ENCODE measurements at places on chromosomes 6 and 20.

DNA sequence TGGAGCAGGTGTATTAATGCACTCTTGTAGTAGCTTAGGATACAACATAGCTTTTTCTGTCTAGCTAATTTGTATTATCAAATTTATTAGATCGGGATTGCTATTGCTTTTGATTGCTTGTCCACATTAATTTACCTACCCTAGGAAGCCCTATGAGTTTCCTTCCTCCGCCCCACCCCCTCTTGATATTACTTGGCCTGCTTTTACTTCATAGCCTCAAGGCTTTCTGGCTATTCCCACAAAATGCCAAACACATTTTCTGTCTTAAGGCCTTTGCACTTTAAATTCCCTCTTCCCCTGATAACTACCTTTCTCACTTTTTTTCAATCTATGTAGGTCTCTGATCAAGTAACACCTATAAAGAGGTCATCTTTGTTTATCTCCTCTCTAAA lies 99.1 kb upstream of the PRSS16 start:
- H3K36me3 ChIP-seq, result no peaks in the 10 kb centered on the region
- peak overlapping the region; percentile 31 for H3K27ac ChIP-seq
- H3K4me1 ChIP-seq, result peaks cover 12% of the 10 kb centered on the region

DNA sequence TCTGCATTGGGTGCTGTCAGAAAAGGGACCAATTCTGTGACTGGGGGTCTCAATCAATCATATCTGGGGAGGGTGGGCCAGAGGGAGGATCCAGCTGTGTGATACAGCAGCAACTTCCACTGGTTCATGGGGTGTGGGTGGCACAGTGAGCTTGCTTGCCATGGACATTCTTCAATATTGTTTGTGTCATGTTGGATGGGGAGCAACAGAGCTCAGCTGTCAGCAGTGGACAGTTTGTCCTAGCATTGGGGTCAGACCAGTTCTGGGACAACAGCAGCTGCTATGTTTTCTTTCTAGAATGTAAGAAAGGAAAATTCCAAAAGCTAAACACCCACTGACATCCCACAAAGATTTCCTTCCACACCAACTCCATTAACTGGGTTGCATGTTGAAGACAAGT lies 221.9 kb upstream of the CDH4 start:
- peaks cover 18% of the 10 kb centered on the region for H3K27me3 ChIP-seq
- no peaks in the 10 kb centered on the region for H3K4me1 ChIP-seq
- no peak overlapping the region for H3K4me3 ChIP-seq
- H3K27ac ChIP-seq, result no peak overlapping the region
- H3K36me3 ChIP-seq, result no peaks in the 10 kb centered on the region
- no peak for DNase-seq

GRCh38 chr20:10951216-10951615 lies 277.4 kb upstream of the JAG1 start:
- peaks cover 4% of the 10 kb centered on the region for H3K27me3 ChIP-seq
- H3K4me1 ChIP-seq, result peaks cover 30% of the 10 kb centered on the region
- DNase-seq, result no peak
- no peaks in the 10 kb centered on the region for H3K36me3 ChIP-seq
- no peak overlapping the region for H3K27ac ChIP-seq

DNA sequence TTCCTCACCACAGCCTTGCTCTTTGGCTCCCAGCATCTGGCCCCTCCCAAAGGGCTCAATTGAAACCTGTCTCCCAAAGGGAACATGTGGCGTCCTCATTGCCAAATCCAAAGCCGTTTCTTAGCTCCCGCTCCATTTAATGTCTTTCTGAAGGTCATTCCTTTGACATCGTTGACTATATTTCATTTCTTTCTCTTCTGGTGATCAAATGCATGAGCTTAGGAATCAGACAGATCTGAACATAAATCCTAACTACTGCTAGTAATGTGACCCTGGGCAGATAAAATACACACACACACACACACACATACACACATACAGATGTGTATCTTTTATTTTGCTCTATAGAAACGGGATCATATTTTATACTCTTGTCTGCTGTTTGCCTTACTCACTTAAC lies 964.7 kb upstream of the FLRT3 start:
- H3K4me3 ChIP-seq, result no peak overlapping the region
- no peaks in the 10 kb centered on the region for H3K36me3 ChIP-seq
- DNase-seq, result no peak
- peaks cover 22% of the 10 kb centered on the region for H3K4me1 ChIP-seq
- no peak overlapping the region for H3K27ac ChIP-seq

DNA sequence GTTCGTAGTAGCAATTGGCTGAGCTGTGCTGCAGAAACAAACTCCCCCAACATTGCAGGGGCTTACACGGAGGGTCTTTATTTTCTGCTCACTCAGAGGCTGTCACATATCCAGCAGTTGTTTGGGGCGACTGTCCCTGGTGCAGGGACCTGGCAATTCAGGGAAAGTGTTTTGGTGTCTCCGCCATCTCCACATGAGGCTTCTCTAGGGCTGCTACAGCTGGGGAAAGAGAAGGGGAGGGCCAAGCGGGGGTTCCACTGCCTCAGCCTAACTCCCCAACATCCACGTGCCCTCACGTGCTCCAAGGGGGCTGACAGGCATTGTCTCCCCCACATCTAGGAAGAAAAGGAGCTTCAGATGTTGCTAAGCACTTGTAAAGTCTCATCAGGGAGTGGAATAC lies 61.3 kb upstream of the NXT1 start:
- no peak overlapping the region for H3K4me3 ChIP-seq
- H3K36me3 ChIP-seq, result no peaks in the 10 kb centered on the region
- H3K27me3 ChIP-seq, result no peaks in the 10 kb centered on the region
- no peak overlapping the region for H3K27ac ChIP-seq
- peaks cover 42% of the 10 kb centered on the region for H3K4me1 ChIP-seq
- DNase-seq, result no peak

DNA sequence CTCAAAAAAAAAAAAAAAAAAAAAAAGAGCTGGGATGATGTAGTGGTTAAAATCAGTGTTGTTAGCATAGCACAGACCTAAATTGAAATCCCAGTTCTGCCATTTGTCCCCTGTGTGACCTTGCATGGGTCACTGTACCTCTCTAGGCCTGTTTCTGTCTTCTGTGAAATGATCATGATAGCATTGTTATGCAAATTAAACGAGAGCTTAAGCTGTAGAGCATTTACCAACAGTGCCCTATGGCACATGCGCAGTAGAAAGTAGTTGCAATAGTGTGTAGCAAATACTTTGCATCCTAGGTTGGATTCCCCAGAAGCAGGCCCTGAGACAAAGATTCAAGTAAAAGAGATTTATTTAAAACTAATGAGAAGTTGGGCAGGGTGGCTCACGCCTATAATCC lies 7.3 kb downstream of the PSORS1C2 start:
- H3K4me3 ChIP-seq, result no peak overlapping the region
- peaks cover 9% of the 10 kb centered on the region for H3K27me3 ChIP-seq
- DNase-seq, result no peak
- H3K36me3 ChIP-seq, result no peaks in the 10 kb centered on the region

- H3K4me3 ChIP-seq, result no peak overlapping the region
- H3K27me3 ChIP-seq, result no peaks in the 10 kb centered on the region
- no peaks in the 10 kb centered on the region for H3K36me3 ChIP-seq
- no peaks in the 10 kb centered on the region for H3K4me1 ChIP-seq
- no peak overlapping the region for H3K27ac ChIP-seq
These were observed 159.4 kb downstream of the FAXC start for GRCh38 chr6:99189823-99190721.

- H3K4me1 ChIP-seq, result peaks cover 14% of the 10 kb centered on the region
- H3K27me3 ChIP-seq, result peaks cover 8% of the 10 kb centered on the region
- no peaks in the 10 kb centered on the region for H3K36me3 ChIP-seq
- no peak overlapping the region for H3K4me3 ChIP-seq
These were observed 54.9 kb downstream of the PLEKHG1 start for GRCh38 chr6:150654608-150655007.

GRCh38 chr6:162395181-162395580 lies 332.4 kb downstream of the PRKN start:
- no peaks in the 10 kb centered on the region for H3K27me3 ChIP-seq
- no peak overlapping the region for H3K27ac ChIP-seq
- no peak for DNase-seq
- H3K4me1 ChIP-seq, result no peaks in the 10 kb centered on the region
- H3K4me3 ChIP-seq, result no peak overlapping the region

GRCh38 chr6:72748759-72749158 lies 126.9 kb downstream of the KCNQ5 start:
- no peak overlapping the region for H3K27ac ChIP-seq
- H3K4me3 ChIP-seq, result no peak overlapping the region
- no peaks in the 10 kb centered on the region for H3K36me3 ChIP-seq

DNA sequence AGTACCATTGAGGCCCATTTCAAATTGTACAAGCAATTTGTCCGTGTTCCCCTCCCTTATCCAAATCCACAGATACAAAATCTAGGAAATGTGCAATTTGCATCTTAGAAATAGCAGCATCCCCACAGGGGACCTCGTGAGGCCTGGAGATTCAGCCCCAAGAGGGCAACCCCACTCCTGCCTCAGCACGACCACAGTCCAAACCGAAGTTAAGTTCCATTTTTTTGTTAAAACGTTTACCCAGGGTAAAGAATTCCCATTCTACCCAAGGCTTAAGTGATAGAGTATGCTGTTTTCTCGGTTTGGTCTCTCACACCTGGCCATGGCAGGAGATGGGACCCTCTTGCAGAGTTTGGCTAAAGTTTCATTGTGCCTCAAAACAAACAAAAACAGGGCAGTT lies 41.2 kb downstream of the PLCG1 start:
- peaks cover 49% of the 10 kb centered on the region for H3K36me3 ChIP-seq
- no peak overlapping the region for H3K4me3 ChIP-seq
- DNase-seq, result no peak
- no peaks in the 10 kb centered on the region for H3K27me3 ChIP-seq

- DNase-seq, result no peak
- no peaks in the 10 kb centered on the region for H3K4me1 ChIP-seq
- no peak overlapping the region for H3K4me3 ChIP-seq
- H3K27ac ChIP-seq, result no peak overlapping the region
- peaks cover 33% of the 10 kb centered on the region for H3K36me3 ChIP-seq
These were observed 54.9 kb downstream of the UBR2 start for GRCh38 chr6:42618686-42619085.

Data from nephron progenitor cell (in vitro differentiated cells).